Activated CD4-positive, alpha-beta memory T cell treated with anti-CD3 and anti-CD28 coated beads for 36 hours (primary cell): ENCODE measurements at places on chromosomes 6 and 20. TPM values are rescaled to one million over a fixed set of nuclear protein-coding genes. Genes with fewer than 3 reads are reported as not detected.

The PKIB gene
- 0.52 TPM for total RNA-seq

The VWA7 gene
- 2.1 TPM for total RNA-seq

The SLA2 gene
- 47.7 TPM for total RNA-seq

The CD24 gene
- 0.26 TPM for total RNA-seq

The HDGFL1 gene
- not detected for total RNA-seq

GRCh38 chr6:50264995-50265571 is 215.4 kb upstream of the DEFB112 start:
- H3K36me3 ChIP-seq, result no peaks in the 10 kb centered on the region
- H3K27me3 ChIP-seq, result no peaks in the 10 kb centered on the region
- DNase-seq, result no peak
- no peak overlapping the region for H3K27ac ChIP-seq
- H3K4me1 ChIP-seq, result no peaks in the 10 kb centered on the region

DNA sequence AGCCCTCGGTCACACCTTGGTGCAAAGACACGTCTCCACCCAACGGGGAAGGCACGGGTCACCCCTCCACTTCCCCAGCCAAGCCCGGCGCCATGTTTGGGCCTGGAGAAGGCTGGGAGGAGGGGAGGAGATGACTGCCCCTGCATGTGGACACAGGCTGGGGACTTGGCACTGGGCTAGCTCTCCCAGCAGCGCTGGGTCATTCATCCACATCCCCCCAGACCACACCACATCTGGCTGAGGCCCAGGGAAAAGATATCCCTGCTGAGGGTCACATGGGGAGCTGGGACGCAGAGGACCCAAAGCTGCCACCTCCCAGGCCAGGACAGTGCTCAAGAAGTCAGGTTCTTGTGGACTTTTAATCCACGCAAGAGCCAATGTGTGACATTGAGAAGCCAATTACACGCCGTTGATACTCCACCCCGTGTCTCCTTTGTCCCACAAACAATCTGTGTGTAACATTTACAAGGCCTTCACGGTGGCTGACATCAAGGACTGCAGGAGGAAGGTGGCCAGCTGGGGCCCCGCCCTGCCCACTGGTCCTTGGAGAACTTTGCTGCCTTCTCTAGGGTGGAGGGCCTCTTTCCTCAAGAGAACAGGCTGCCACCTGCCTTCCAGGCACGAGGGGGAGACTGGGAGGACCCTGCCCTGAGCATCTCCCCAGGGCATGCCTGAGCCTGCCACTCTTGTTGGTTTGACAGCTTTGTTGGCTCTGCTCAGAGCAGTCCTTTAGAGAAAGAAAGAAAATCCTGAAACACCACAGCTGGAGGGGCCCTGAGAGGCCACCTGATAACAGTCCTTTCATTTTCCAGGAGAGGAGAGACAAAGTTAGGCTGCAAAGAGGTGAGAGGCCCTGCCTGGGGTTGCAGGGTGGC is 5.3 kb upstream of the IP6K3 start:
- H3K4me1 ChIP-seq, result no peaks in the 10 kb centered on the region
- no peaks in the 10 kb centered on the region for H3K36me3 ChIP-seq
- no peak overlapping the region for H3K27ac ChIP-seq
- H3K27me3 ChIP-seq, result no peaks in the 10 kb centered on the region

- H3K4me3 ChIP-seq, result peak overlapping the region; percentile 52
- peaks cover 8% of the 10 kb centered on the region for H3K4me1 ChIP-seq
- no peaks in the 10 kb centered on the region for H3K36me3 ChIP-seq
- H3K27ac ChIP-seq, result no peak overlapping the region
- no peak for DNase-seq
Measured at GRCh38 chr6:83854001-83854501, 891 bp downstream of the RIPPLY2 start.

GRCh38 chr6:157721830-157722229 is 101.2 kb upstream of the SNX9 start:
- peaks cover 1% of the 10 kb centered on the region for H3K36me3 ChIP-seq
- no peak for DNase-seq
- no peak overlapping the region for H3K4me3 ChIP-seq
- H3K27ac ChIP-seq, result no peak overlapping the region
- peaks cover 6% of the 10 kb centered on the region for H3K27me3 ChIP-seq

DNA sequence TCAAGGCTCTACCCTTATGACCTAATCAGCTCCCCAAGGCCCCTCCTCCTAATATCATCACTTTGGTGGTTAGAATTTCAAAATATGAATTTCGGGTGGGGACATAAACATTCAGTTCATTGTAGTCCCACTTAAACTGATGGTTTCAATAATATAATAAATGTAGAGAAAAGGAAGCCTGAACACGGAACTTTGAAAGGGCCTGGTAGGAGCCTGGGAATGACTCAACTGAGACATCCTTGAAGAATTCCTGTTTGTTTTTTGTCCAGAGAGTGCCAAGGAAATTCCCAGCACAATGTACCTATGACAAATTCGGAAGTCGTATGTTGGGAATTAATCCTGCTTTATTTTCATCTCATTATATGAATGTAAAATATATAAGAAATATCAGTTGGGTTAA is 457.9 kb downstream of the PLCB1 start:
- H3K36me3 ChIP-seq, result no peaks in the 10 kb centered on the region
- no peaks in the 10 kb centered on the region for H3K4me1 ChIP-seq
- H3K27me3 ChIP-seq, result no peaks in the 10 kb centered on the region
- H3K27ac ChIP-seq, result no peak overlapping the region
- no peak overlapping the region for H3K4me3 ChIP-seq

- H3K4me3 ChIP-seq, result no peak overlapping the region
- no peaks in the 10 kb centered on the region for H3K27me3 ChIP-seq
- no peaks in the 10 kb centered on the region for H3K4me1 ChIP-seq
- no peak overlapping the region for H3K27ac ChIP-seq
- no peaks in the 10 kb centered on the region for H3K36me3 ChIP-seq
Measured at GRCh38 chr6:132065556-132065955, 114.4 kb upstream of the CCN2 start.

- H3K4me3 ChIP-seq, result no peak overlapping the region
- H3K27ac ChIP-seq, result no peak overlapping the region
- no peaks in the 10 kb centered on the region for H3K27me3 ChIP-seq
- DNase-seq, result no peak
Measured at GRCh38 chr6:135323202-135323668, 142.1 kb downstream of the MYB start.

DNA sequence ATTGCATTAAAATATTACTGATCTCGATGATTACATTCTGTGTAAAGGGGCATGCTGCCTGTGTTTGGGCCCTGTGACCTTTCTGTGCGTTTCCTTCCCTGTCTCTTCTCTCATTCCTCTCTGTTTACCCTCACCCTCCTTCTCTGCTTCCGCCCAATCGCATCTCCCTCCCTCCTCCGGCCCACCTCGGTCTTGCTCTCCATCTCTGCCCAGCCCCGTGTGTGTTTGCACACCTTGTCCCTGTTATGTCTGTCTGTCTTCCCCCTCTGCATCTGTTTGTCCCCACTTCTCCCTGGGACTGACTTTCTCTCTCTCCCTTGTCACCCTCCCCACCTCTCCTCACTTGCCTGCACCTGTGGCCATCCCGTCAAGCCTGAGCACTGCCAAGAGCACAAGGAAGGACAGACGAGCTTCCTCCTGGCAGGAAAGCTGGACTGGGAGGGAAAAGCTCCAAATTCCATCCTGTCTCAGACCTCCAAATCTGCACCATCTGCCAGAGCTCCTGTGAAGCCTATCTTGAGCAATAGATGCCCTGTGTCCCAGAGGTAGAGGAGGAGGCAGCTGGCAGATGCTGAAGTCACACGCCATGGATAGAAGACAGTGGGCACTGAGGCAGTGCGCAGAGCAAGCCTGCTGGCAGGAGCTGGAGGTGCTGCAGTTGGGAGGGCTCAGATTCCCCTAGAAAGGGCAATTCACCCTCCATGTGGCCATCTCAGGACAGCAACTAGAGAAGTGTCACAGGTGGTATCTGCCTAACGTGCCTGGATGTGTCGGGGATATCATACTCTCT is 172.3 kb downstream of the PTPRT start:
- no peak for DNase-seq
- no peak overlapping the region for H3K4me3 ChIP-seq
- H3K36me3 ChIP-seq, result no peaks in the 10 kb centered on the region
- no peak overlapping the region for H3K27ac ChIP-seq

DNA sequence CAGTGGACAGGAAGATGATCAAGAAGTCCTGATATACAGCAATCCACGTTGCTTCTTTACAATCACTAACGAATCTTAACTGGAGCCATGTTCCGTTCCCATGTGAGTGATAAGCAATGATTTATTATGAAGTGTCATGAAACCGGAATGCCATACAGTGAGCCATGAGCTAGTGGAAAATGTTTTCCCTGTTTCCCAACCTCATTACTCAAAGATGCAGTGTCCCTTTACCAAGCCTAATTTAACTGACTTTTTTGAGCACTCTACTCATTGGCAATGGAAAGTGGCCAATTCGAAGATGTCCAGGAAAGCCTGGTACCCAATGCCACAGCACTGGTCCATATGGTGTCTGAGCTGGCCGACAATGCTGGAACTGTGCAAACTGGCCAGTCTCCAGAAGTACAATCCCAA is 148.3 kb downstream of the ZNF217 start:
- H3K36me3 ChIP-seq, result peaks cover 44% of the 10 kb centered on the region
- H3K27me3 ChIP-seq, result no peaks in the 10 kb centered on the region
- no peak overlapping the region for H3K27ac ChIP-seq
- DNase-seq, result no peak

- peaks cover 15% of the 10 kb centered on the region for H3K4me1 ChIP-seq
- no peak overlapping the region for H3K4me3 ChIP-seq
- no peaks in the 10 kb centered on the region for H3K36me3 ChIP-seq
- H3K27me3 ChIP-seq, result no peaks in the 10 kb centered on the region
- DNase-seq, result no peak
Measured at GRCh38 chr20:62624325-62624690, 18.0 kb upstream of the SLCO4A1 start.

GRCh38 chr6:16282370-16282769 is 44.0 kb downstream of the GMPR start:
- H3K4me1 ChIP-seq, result no peaks in the 10 kb centered on the region
- H3K27ac ChIP-seq, result no peak overlapping the region
- H3K27me3 ChIP-seq, result no peaks in the 10 kb centered on the region
- no peak overlapping the region for H3K4me3 ChIP-seq
- H3K36me3 ChIP-seq, result no peaks in the 10 kb centered on the region
- no peak for DNase-seq

- H3K4me1 ChIP-seq, result no peaks in the 10 kb centered on the region
- no peak overlapping the region for H3K27ac ChIP-seq
- H3K27me3 ChIP-seq, result no peaks in the 10 kb centered on the region
- no peak overlapping the region for H3K4me3 ChIP-seq
- H3K36me3 ChIP-seq, result no peaks in the 10 kb centered on the region
- DNase-seq, result no peak
Measured at GRCh38 chr20:61667056-61667792, 398.5 kb downstream of the TAF4 start.

GRCh38 chr6:106079961-106080762 is 6.0 kb upstream of the PRDM1 start:
- H3K4me1 ChIP-seq, result peaks cover 30% of the 10 kb centered on the region
- no peak overlapping the region for H3K4me3 ChIP-seq
- H3K27ac ChIP-seq, result no peak overlapping the region
- H3K36me3 ChIP-seq, result no peaks in the 10 kb centered on the region
- DNase-seq, result no peak
